ENCODE measurements at places on chromosomes 4 and X.
A peak's percentile ranks its signal among the peaks of the same experiment; 100 is the strongest.

DNA sequence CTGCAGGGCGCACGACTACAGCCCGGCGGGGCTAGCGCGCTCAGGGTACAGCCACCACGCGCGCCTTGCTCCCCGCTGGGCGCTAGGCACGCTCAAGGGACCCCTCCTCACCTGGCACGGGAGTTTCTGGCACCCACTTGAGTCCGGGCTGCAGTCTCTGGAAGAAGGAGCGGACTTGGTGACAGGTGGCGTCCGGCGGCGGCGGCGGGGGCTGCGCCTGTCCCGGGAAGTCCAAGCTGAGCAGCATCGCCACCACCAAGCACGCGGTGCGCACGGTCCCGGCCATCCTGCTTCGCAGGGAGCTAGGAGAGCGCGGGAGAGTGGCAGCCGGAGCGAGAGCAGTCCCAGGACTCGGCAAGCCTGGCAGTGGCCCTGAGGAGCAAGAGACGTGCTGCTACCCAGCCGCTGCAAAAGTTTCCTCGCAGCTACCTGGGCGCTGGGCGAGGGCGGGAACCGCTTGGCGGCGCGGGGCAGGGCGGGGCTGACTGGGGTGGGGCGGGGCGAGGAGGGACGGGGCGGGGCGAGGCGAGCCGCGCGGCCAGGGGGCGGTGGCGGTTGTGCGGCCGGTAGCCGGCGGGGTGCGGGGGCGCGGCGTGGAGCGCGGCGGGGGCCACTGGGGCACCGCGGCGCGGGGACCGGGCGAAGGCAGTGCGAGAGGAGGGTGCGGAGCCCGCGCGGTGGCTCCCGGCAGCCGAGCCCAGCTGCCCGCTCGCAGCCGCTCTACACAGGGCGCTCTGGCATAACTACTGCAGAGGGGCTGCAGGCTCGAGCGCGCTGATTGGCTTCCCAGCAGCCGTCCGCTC is at the start of gene GPC3:
Gene GPC3, minus strand, starts transcription at position 431 of the 803 bp plus-strand sequence.
- H3K27me3 ChIP-seq = peaks cover 9% of the 10 kb centered on the region
- peak; percentile 83 for DNase-seq
- no peaks in the 10 kb centered on the region for H3K36me3 ChIP-seq
- no peaks in the 10 kb centered on the region for H3K4me1 ChIP-seq
- H3K27ac ChIP-seq = no peak within 1 kb of the TSS
- no peak within 1 kb of the TSS for H3K4me3 ChIP-seq

DNA sequence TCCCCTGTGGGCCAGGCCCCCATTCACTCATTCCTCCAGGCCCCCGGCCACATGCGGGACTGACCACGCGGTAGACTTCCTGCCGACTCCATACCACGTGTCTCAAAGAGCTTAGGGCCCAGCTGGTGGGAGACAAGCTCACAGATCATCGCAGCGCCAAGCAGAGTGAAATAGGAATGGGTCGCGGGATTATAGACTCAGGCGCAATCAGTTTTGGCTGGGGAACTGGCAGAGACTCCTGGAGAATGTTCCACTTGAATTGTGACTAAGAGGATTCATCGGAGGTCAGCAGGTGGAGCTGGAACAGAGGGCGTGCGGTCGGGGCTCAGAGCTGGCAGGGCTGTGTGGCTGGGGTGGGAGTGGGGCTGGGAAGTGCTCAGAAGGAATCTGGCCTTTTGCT is 15.6 kb downstream of the ATP2B3 start:
- DNase-seq = no peak
- no peaks in the 10 kb centered on the region for H3K36me3 ChIP-seq
- no peaks in the 10 kb centered on the region for H3K4me1 ChIP-seq
- H3K27me3 ChIP-seq = no peaks in the 10 kb centered on the region
- no peak overlapping the region for H3K27ac ChIP-seq

DNA sequence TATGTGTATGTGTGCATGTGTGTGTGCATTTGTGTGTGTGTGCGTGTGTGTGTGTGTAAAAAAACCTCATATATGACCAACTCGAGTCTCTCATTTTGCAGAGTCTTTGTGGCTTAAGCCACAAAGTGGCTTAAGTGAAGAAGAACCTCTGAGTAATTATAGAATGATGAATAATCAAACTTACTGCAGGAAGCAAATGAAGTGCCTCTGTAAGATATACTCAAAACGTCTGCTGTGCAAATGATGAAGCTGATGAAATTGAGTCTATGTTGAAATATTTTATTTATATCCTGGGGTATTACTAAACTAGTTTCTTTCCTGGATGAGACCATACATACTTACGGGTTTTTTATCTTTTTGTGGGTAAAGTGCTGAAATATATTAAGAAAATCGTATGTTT is 1198.7 kb downstream of the PCDH7 start:
- no peaks in the 10 kb centered on the region for H3K4me1 ChIP-seq
- no peak overlapping the region for H3K4me3 ChIP-seq
- H3K36me3 ChIP-seq = no peaks in the 10 kb centered on the region

GRCh38 chr4:40621592-40622512 is 7.8 kb downstream of the RBM47 start:
- DNase-seq = peak; percentile 63
- no peaks in the 10 kb centered on the region for H3K36me3 ChIP-seq
- H3K4me3 ChIP-seq = no peak overlapping the region
- H3K27me3 ChIP-seq = peaks cover 7% of the 10 kb centered on the region
- H3K27ac ChIP-seq = no peak overlapping the region
- no peaks in the 10 kb centered on the region for H3K4me1 ChIP-seq

- no peak overlapping the region for H3K4me3 ChIP-seq
- no peak for DNase-seq
- no peaks in the 10 kb centered on the region for H3K36me3 ChIP-seq
- no peaks in the 10 kb centered on the region for H3K4me1 ChIP-seq
Observed at GRCh38 chr4:94375364-94375763, 32.7 kb upstream of the HPGDS start.

DNA sequence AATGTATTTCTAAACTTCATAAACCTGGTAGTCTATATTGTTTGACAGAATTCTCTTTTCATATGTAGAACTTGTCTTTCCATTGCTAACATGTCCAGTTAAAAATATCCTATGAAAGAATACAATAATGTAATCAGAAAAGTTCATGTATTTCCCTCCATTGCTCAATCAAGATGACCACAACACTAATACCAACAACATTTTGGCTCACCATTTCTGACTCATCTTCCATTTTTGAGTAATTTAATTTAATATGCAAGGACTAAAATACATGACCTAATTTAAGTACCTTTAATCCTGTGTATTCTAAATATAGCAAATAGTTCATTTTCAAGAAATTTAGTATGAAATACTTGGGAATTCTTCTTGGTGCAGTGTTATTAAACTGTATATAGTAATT is 239.5 kb upstream of the GPC4 start:
- H3K27ac ChIP-seq = no peak overlapping the region
- peaks cover 12% of the 10 kb centered on the region for H3K27me3 ChIP-seq
- no peak overlapping the region for H3K4me3 ChIP-seq
- H3K36me3 ChIP-seq = no peaks in the 10 kb centered on the region

GRCh38 chrX:154648931-154649330 is 4.4 kb downstream of the CTAG2 start:
- no peak overlapping the region for H3K27ac ChIP-seq
- no peaks in the 10 kb centered on the region for H3K4me1 ChIP-seq
- no peaks in the 10 kb centered on the region for H3K27me3 ChIP-seq
- no peak overlapping the region for H3K4me3 ChIP-seq

- peak; percentile 84 for DNase-seq
- H3K36me3 ChIP-seq = no peaks in the 10 kb centered on the region
- H3K4me1 ChIP-seq = no peaks in the 10 kb centered on the region
- peaks cover 3% of the 10 kb centered on the region for H3K27me3 ChIP-seq
Observed at GRCh38 chrX:17038681-17039161, 92.3 kb downstream of the REPS2 start.

DNA sequence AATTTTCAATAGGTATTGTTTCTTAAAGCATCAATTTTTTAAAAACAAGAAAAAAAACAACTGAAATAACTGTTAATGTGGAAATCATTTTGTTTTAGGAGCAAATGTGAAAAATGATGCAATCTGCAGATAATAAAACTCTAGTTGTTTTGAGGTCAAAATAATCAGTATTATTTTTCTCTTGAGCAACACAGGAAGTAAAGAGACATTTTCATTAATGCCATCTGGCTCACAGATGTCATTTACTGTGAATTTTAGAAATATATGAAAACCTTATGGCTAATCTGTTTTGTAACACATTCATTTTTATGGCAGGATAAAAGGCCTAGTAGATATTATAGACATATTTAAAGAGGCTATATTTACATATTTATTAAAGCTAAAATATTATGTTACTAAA is 141.6 kb downstream of the PCDH18 start:
- H3K36me3 ChIP-seq = no peaks in the 10 kb centered on the region
- H3K4me3 ChIP-seq = no peak overlapping the region
- H3K27me3 ChIP-seq = no peaks in the 10 kb centered on the region
- DNase-seq = no peak
- H3K27ac ChIP-seq = no peak overlapping the region
- H3K4me1 ChIP-seq = no peaks in the 10 kb centered on the region

- no peaks in the 10 kb centered on the region for H3K4me1 ChIP-seq
- H3K27me3 ChIP-seq = no peaks in the 10 kb centered on the region
- no peaks in the 10 kb centered on the region for H3K36me3 ChIP-seq
- no peak overlapping the region for H3K4me3 ChIP-seq
- H3K27ac ChIP-seq = no peak overlapping the region
Observed at GRCh38 chrX:84197550-84197949, 9.6 kb upstream of the RPS6KA6 start.

DNA sequence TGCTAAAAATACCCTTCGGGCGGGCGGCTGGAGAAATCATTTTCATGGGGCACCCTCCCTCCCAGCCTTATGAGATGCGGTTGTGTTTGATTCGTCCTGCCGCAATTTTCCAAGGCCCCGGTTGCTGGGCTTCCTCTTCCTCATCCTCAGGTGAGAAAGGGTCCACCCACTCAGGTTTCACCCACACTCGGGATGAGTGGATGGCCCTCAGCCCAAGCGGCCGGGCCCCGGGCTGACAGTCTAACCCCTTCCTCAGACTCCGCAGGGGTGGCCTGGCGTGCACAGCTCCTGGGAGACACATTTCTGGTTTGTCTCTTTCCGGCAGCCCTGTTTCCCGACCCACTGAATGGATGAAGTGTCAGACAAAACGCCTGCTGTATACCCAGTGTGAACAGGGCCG is 116.5 kb upstream of the LRPAP1 start:
- H3K36me3 ChIP-seq = no peaks in the 10 kb centered on the region
- no peak overlapping the region for H3K27ac ChIP-seq
- H3K27me3 ChIP-seq = peaks cover 4% of the 10 kb centered on the region
- no peak for DNase-seq
- H3K4me3 ChIP-seq = no peak overlapping the region

GRCh38 chr4:43843501-43843900 is 605.1 kb downstream of the KCTD8 start:
- H3K36me3 ChIP-seq = no peaks in the 10 kb centered on the region
- H3K4me3 ChIP-seq = no peak overlapping the region
- H3K27ac ChIP-seq = no peak overlapping the region
- no peaks in the 10 kb centered on the region for H3K27me3 ChIP-seq
- no peak for DNase-seq

- no peak for DNase-seq
- H3K4me3 ChIP-seq = no peak overlapping the region
- no peaks in the 10 kb centered on the region for H3K27me3 ChIP-seq
- H3K27ac ChIP-seq = no peak overlapping the region
- H3K4me1 ChIP-seq = no peaks in the 10 kb centered on the region
Observed at GRCh38 chrX:123835661-123836371, 24.0 kb upstream of the XIAP start.

DNA sequence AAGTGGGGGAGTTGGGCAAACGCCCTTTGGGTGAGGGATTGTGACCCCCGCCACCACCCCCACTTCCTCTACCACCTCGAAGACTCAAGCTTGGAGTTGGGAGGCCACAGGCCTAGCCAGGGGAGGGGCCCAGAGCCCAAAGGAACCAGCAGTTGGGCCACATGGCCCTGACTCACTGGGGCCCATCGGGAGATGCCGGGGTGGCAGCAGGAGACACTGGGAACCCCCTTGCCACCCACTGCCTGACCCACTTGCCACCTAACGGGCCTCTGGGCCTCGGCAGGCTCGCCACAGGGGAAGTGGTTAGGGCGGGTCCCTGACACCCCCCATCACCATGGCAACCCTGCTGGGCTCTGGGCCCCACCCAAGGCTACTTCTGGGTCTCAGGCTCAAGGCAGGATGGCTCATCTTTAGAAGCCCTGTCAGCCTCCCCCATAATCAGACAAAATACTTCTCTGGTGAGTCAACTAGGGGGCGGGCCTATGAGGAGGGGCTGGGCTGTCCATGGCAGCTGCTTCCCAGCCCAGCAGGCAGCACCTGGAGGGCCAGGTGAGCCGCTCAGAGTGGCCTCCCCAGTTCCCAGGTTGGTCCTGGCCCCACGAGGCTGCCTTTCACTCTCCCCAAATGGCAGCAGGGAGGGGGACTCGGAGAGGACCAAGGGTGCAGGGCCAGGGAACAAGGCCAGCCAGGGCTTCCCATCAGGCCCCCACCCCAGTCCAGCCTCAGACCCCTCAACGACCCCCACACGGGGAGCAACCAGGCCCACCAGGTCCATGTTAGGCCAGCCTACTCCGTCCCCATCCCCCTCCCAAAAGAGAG is 5.6 kb downstream of the FLNA start:
- DNase-seq = peak; percentile 64
- no peaks in the 10 kb centered on the region for H3K27me3 ChIP-seq
- H3K27ac ChIP-seq = peak overlapping the region; percentile 89
- peaks cover 7% of the 10 kb centered on the region for H3K4me1 ChIP-seq

GRCh38 chr4:654503-654845 is 19.6 kb downstream of the ATP5ME start:
- peaks cover 48% of the 10 kb centered on the region for H3K27me3 ChIP-seq
- H3K36me3 ChIP-seq = no peaks in the 10 kb centered on the region
- H3K27ac ChIP-seq = no peak overlapping the region
- H3K4me3 ChIP-seq = no peak overlapping the region

DNA sequence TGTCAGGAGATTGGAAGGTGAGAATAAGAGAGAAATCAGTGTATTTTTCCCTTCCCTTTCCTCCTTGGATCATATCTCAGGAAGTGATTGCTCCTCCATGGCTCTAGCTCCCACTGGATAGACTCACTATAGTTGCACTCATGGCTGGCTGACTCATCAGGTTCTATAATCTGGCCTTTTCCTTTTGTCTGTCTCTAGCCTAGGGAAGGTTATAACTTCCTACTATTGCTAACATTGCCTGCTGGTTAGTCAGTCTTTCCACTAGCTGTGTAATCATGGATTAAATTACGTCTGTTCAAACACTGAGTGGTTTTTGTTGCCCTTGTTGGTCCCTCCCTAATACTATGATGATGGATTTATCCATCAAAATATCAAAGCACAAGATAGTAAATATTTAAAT is 195.5 kb upstream of the VEGFC start:
- H3K36me3 ChIP-seq = no peaks in the 10 kb centered on the region
- no peak for DNase-seq
- H3K4me3 ChIP-seq = no peak overlapping the region

- no peak for DNase-seq
- H3K4me3 ChIP-seq = no peak overlapping the region
Observed at GRCh38 chr4:14865804-14866203, 136.5 kb upstream of the CPEB2 start.

- no peaks in the 10 kb centered on the region for H3K4me1 ChIP-seq
- DNase-seq = no peak
- H3K27me3 ChIP-seq = no peaks in the 10 kb centered on the region
- no peak overlapping the region for H3K27ac ChIP-seq
Observed at GRCh38 chr4:116332508-116332907, 752.9 kb downstream of the TRAM1L1 start.

- no peaks in the 10 kb centered on the region for H3K27me3 ChIP-seq
- no peaks in the 10 kb centered on the region for H3K4me1 ChIP-seq
- no peak overlapping the region for H3K4me3 ChIP-seq
- peak; percentile 35 for DNase-seq
Observed at GRCh38 chrX:79161655-79162054, 17.2 kb downstream of the GPR174 start.

GRCh38 chrX:6930307-6930849 is 217.1 kb upstream of the STS start:
- H3K4me1 ChIP-seq = no peaks in the 10 kb centered on the region
- H3K36me3 ChIP-seq = no peaks in the 10 kb centered on the region
- no peak overlapping the region for H3K27ac ChIP-seq
- H3K27me3 ChIP-seq = peaks cover 5% of the 10 kb centered on the region
- no peak for DNase-seq
- H3K4me3 ChIP-seq = no peak overlapping the region
